ENCODE measurements at places on chromosomes 13 and 19.
A peak's percentile ranks its signal among the peaks of the same experiment; 100 is the strongest.

- DNase-seq = no peak
Measured at GRCh38 chr13:77136902-77137420, 110.0 kb upstream of the FBXL3 start.

- no peak for DNase-seq
Measured at GRCh38 chr13:102141625-102142472, 260.0 kb downstream of the FGF14 start.

GRCh38 chr19:23263870-23264590, 13.8 kb upstream of the ZNF724 start:
- no peak for DNase-seq

- DNase-seq = no peak
Measured at GRCh38 chr19:6350688-6351087, 10.6 kb upstream of the CLPP start.

DNA sequence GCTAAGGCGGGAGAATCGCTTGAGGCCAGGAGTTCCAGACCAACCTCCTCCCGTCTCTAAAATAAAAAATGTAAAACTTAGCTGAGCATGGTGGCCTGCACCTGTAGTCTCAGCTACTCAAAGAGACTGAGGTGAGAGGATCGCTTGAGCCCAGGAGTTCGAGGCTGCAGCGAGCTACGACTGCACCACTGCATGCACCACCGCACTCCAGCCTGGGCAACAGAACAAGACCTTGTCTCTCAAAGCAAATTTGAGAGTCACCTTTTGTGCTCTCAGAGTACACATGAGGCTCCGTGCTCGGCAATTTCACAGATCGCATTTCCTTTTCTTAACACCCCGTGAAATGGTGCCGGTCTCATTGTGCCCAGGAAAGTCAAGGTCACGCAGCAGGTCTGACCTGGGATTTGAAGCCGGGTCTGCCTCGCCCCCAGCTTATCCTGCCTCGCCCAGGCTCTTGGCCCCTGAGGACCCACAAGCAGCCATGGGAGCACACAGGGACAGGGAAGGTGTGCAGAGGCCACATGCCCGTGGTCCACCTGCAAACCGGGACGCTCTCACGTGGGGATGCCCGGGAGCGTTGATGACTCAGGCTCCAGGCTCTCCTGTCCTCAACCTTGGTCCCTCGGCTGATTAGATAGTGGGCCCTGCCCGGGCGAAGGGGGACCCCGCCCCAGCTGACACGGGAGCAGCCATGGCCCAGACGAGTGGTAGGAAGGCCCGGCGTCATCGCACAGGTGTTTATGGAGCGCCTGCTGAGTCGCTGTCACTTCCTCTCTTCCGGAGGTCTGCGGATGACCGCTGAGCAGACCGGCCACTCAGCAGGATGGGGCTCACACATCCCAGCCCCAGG, 1.1 kb upstream of the SMIM24 start:
- no peak for DNase-seq

DNA sequence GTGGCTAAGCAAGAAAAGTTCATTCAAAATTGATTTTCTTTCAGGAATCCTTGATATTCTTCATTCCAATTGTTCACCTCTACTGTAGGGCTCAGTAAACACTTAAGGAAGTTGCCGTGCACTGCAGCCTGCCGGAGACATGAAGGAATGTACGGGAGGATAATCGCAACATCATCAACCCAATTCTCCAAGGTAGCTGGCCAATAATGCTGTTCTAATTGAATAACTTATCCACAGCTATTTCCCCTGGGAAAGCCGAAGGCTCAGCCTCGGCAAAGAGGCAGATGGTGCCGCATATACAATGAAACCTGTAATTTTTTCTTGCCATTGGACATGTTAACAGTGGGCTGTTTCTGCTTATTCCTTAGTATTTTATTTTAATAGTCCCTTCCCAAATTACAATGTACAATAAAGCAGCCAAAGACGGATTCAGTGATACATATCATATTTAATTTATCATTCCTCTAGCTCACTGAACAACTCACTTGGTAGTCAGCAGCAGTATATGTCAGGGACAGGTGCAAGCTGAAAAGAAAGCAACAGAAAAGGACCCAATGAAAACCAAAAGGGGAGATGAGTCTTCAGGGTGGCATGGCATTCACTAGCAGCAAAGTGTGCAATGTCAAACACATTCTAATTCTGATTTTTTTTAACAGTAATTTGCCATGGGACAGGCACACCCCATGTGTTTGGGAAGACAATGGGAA, 420.5 kb upstream of the KLF12 start:
- no peak for DNase-seq

GRCh38 chr13:102799426-102800144, 666 bp downstream of the BIVM start:
- peak; percentile 71 for DNase-seq

DNA sequence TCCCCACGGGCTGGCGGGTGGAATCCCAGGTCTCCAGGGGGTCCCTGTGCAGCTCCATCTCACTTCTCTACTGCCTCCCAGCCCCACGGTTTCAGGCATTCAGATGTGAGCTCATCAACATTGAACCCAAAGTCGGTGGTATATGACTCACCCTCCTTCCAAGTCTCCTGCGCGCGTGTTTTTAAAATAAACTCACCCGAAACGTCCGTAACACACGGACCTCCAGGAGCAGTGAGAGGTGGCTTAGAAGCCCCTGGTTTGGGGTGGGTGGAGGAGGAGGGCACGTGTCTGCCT, 14.0 kb upstream of the CRTC1 start:
- no peak for DNase-seq

GRCh38 chr13:52650731-52651130, 1.9 kb upstream of the SUGT1 start:
- DNase-seq = no peak

DNA sequence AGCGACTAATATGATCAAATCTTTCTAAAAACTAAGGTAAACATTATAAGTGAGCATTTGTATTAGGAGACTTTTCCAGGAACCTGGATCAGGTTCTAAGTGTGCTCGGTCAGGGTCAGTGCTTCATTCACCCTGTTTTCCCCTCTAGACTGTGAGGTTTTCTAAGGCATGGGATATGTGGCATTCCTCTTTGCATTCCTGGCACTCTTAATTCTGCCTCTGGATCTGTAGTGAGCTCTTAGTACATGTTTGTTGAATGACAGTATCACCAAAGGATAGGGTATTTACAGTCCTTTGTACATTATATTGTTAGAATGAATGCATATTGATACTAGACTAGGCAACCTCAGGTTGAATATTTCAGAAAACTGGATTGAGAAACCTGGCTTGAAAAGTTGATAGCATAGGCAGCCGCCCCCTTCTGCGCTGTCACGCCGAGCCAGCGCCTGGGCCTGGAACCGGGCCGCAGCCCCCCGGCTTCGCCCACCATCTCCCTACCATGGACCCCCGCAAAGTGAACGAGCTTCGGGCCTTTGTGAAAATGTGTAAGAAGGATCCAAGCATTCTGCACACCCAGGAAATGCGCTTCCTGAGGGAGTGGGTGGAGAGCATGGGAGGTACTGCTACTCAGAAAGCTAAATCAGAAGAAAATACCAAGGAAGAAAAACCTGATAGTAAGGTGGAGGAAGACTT, 156.5 kb downstream of the KCNRG start:
- no peak for DNase-seq

DNA sequence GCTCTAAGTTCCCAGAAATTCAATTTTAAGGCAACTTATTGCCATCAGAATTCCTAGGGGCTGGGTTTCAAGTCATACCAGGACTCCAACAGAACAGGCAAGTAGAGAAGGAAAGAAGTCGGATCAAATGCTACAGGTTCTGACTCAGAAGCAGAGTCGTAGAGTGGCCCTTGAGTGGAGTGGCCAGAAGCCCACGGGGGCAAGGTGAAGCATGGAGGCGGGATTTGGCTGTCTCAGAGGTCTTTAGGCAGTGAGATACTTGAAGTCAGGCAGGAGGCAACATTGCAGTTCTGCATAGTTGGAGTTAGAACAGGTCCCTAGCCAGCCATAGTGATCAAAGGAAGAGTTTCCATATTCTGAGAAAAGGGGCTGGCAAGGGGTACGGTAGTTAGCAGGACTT, 111.6 kb downstream of the NHLRC3 start:
- DNase-seq = no peak

GRCh38 chr13:31045286-31046081, 113.0 kb downstream of the TEX26 start:
- DNase-seq = peak; percentile 80

DNA sequence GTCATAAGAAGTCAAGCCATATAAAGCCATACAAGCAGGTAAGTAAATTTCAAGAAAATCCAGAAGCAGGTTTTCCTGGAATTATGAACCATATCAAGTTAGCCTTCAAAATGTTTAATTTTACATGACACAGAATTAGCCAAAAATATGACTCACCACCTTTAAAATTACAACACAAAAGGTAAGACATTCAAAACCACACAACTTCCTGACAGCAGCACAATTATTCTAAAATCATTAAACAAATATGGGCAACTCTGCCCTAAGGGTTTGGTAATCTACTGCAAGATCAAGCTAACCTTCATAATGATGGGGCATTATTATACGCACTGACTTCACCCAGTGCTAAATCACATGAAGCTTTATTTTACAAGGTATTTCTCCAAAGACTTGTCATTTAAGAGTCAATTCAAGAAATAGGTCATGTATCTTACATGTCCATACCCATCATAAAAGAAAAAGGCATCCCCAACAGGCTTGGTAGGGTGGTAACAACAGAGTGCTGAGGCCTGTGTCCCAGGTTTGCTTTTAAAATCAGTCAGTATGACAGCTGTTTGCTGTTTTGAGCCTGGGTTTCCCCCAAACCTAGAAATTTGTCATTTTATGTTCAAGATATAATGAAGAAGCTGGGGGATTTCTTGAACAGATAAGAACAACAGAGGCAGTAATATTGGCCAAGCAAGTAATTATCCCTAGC, 15.2 kb downstream of the RCBTB1 start:
- no peak for DNase-seq

- peak; percentile 45 for DNase-seq
Measured at GRCh38 chr13:40464337-40465014, 202.0 kb downstream of the FOXO1 start.

DNA sequence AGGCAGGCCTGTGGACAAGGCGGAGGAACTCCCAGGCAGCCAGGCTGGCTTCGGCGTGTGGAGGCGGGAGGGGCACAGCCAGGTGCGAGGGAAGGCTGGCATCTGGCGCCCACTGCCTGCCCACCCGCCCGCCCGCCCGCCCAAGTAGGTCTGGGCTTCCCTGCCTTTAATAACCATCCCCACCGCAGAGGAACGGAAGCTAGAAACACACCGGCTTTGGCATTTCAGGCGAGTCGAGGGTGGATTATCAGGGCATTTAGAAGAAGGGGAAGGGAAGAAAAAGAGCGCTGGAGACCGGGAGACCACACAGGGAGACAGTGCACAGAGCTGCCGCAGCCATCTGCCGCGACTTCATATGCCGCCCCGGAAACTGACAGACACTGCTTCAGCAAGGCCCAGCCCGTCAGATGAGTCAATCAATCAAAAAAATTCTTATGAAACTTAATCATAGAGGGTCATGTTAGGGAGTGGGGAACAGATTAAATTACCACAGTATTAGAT, 199.7 kb downstream of the TSHZ3 start:
- DNase-seq = no peak

DNA sequence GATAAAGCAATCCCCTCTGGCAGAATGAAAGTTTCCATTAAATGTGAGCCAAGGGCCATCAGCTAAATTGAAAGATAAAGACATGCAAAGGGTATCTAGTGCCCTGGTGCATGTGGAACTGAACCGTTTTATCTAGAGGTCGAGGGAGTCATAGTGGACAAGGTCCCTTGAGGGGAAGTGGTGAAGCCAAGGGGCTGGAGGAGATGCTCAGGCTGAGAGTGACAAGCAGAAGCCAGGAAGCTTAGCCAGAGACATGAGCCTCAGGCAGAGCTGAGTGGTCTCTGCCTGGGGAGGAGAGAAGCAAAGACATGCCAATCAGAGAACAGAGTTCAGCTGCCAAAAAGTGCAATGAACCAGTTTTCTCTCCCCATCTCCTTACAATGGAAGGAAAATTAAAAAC, 68.1 kb upstream of the SLC10A2 start:
- no peak for DNase-seq

DNA sequence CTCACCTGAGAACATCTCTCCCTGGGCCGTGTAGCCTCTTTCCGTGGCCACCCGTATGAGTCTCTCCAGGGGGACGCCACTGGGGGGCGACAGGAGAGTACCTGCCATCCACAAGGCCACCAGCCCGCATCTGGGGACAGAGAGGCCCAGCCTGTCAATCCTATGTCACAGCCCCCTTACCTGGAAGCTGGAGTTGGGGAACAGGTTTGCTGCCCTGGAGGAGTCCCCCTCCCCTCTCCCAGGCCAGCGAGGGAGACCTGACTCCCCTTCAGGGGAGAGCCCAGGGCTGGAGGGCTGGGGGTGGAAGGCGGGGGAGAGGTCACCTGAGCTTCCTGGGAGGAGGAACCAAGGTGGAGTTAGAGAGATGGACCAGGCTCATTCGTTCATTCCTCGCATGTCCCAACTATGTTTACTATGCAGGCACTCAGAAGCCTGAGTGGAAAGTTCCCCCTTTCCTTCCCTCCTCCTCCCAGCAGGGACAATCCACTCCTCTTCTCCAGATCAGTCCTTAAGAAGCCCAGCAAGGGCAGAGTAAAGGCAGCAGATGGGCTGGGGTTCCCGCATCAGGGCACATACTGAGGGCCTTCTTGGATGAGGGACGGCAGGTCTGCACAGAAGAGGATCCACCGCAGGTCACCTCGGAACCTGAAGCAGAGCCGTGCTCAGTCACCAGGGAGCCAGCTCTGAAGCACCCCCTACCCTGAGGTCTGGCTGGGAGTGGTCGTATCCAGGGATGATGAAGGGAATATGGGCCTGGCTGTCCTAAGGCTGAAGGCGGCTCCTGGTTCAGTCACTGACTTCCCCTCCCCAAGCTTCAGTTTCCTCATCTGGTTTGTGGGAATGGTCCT, 5.5 kb downstream of the ACTMAP start:
- DNase-seq = no peak

DNA sequence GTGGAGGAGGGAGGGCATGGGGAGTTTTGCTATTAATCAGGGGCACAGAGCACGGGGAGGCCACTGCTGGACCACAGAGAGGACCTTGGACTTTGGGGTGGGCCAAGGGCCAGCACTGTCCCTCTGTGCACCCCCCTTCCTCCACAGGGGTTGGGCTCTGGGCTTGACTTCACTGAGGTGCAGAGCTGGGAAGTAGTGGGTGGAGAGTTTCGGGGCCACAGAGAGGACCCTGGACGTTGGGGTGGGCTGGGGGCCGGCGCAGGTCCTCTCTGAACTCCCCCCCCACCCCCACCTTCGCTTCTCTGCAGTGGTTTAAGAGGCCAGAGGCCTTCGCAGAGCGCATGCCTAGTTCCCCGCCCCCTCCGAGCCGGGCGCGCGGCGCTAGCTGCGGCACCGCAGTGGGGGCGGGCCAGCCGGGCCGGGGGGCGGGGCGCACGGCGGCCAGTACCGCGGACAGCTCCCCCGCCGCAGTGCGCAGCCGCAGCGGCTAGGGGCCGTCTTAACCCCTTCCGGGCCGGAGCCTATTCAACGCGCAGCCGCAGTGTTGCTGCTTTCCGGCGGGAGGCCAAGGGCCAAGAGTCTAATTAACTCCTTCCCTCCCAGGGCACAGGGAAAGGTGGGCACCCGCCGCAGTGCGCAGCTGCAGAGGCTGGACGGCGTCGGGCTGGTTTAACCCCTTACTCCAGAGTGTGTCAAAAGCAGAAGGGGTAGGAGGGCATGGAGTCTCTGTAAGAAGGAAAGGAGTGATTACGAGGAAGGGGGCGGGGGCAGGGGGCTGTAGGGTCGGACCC, 3.7 kb downstream of the KCNC3 start:
- no peak for DNase-seq
